8988T (cell line): ENCODE measurements at places on chromosomes 7 and 10.

GRCh38 chr10:42984761-42985325 lies 92.0 kb upstream of the RET start:
- DNase-seq: no peak

GRCh38 chr7:118845791-118846190 lies 621.3 kb downstream of the ANKRD7 start:
- no peak for DNase-seq

GRCh38 chr7:30224511-30225062 lies 59.8 kb upstream of the ZNRF2 start:
- no peak for DNase-seq

DNA sequence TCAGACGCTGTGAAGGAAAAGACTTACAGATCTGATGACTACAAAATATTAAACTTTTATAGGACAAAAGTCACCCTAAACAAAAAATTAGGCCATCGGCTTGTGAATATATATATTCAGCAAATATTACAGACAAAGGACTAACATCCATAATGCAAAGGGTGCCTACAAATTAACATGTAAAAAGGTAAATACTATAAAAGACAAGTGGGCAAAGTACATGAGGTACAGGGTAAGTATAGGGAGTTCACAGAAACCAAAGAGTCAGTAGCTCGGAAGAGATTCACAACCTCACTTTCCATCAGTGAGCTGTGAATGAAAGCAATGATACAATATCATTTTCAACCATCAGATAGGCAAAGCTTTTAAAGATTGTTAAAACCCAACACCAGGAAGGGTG lies 16.7 kb upstream of the KLF14 start:
- DNase-seq: no peak

DNA sequence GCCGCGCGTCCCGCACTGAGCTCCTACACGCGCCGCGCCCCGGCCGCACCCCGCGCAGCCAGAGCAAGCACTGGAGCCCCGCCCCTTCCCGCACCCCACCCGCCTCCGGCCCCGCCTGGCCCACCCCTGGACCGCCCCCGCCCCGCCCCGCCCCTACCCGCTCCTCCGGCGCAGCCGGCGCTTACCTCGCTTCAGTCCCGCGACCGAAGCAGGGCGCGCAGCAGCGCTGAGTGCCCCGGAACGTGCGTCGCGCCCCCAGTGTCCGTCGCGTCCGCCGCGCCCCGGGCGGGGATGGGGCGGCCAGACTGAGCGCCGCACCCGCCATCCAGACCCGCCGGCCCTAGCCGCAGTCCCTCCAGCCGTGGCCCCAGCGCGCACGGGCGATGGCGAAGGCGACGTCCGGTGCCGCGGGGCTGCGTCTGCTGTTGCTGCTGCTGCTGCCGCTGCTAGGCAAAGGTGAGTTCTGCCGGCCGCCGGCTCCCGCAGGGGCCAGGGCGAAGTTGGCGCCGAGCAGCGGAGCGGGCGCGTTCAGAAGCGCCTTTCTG lies at the start of gene RET:
TSS of gene RET (plus strand) at position 194 of the 545 bp plus-strand sequence. CDS start at position 384, 190 bp downstream.
- DNase-seq: peak; percentile 70

DNA sequence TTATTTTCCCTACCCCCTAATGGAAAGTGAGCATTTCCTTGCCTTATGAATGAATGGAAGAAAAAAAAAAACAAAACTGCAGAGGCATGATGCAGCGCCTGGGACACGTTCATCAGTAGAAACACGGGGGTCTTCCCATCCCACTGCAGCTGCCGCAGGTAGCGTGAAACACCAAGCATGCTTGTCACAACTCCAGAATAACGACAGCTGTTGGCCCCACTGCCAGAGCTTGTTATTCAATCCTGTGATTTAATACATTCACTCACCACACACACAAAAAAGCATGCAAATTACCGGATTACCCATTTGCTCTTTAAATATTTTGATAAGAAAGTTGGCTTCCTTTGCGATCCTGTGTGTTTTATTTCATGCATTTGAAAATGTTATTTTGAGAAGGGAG lies 48.4 kb upstream of the GNA12 start:
- no peak for DNase-seq

DNA sequence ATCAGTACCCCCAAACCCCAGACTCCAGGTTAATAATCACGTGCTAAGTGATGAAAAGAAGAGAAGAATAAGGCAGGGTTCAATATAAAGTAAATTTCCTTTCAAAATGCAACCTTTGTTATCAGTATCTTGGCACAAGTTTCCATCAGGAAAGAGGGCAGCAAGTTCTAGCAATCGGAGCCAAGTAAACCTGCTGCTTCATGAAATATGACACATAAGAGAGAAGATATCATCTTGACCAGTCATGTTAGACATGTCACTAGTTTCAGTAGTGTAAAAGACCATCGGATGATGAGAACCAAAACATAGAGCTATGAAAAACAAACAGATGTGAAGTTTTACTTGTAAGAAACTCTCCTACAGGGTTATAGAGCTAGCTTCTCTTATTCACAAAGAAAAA lies 44.0 kb downstream of the AASS start:
- DNase-seq: no peak

GRCh38 chr7:81447351-81447952 lies 322.4 kb downstream of the HGF start:
- no peak for DNase-seq
